ENCODE measurements at places on chromosomes 5 and 9.
A peak's percentile ranks its signal among the peaks of the same experiment; 100 is the strongest.

- no peak for DNase-seq
Measured at GRCh38 chr9:124520206-124520596, 13.0 kb upstream of the NR5A1 start.

- DNase-seq = peak; percentile 71
Measured at GRCh38 chr9:137067860-137068538, 2.4 kb downstream of the SAPCD2 start.

GRCh38 chr5:132467287-132467984, 23.1 kb downstream of the IRF1 start:
- DNase-seq = no peak

DNA sequence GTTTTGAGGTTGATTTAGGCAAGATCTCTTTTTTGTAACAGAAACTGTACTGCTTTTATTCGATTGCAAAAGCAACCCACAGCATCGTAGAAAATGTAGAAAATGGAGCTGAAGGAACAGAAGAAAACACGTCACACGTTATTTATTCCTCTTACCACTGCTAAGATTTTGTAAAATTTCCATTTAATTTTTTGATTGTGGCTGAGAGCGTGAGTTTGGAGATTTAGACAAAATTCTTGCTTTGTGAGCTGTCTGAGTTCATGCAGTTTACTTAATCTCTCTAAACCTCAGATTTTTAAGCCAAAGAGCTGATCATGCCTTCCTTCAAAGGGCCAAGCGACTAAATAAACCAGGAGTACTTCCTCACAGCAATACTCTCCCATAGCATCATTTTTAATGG, 24.8 kb downstream of the DPYSL3 start:
- DNase-seq = no peak

GRCh38 chr5:147935032-147935431, 28.7 kb upstream of the C5orf46 start:
- no peak for DNase-seq

- DNase-seq = no peak
Measured at GRCh38 chr9:131116281-131117120, 8.9 kb upstream of the NUP214 start.

DNA sequence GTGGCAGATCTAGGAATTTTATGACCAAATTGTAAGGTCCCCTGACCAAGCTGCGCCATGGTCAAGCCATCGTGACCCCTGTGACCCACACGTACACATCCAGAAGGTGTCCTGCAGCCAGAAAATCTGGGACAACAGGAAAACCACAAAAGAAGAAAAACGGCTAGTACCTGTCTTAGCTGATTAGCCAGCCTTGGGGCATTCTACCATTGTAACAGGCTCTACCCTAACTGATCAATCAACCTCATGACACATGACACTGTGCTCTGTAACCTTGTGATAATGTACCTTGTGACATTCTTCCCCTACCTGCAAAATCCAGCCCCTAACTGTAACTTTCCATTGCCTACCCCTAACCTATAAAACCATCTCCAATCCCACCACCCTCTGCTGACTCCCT, 43.6 kb downstream of the SPTLC1 start:
- no peak for DNase-seq

GRCh38 chr9:122100756-122101155, 7.6 kb upstream of the TTLL11 start:
- no peak for DNase-seq

DNA sequence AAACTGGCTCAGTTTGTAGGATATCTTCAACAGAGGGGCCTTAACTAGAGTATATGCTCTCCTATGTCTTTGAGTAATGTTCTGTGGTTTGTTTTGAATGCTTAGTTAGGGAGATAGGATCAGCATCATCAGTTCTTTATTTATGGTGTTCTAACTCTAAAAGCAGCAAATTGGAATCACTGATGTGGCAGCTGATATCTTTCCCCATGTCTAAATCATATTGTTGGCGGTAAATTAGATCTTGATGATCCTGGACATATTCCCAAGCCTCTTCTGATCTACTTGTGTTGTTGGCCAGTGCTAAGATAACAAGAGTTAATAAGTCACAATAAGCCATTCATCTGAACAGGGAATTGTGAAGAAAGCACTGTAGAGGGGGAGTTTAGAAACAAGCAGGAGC, 332.4 kb upstream of the DAB2 start:
- no peak for DNase-seq

DNA sequence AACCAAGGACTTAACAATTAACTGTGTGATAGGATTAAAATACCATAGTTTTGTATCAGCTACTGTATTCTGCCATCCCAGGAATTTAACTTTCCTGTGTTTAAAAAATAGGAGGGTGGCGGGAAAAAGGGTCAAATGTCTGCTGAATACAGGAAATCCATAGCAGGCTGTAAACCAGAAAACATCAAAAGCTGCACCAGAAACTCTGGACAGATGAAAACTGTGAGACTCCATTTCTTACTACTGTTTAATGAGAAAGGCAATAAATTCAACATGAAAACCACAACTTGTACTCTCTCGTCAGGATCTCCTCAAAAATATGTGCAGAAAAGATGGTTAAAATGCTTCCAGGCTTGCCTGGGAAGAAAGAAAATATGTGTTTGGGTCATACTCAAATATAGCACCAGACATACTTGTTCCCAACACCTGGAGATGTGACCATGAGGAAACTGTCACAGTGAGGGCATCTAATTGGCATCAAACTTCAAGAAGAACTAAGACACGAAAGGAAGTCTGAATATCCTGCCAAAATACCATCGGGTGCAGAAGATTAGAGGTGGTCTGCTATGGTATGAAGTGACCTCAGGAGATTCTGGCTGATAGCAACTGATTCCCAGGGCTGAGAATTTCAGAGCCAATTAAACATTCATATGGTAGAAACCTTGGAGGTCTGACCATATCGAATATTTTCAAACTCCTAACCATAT, 164.7 kb upstream of the TARS1 start:
- no peak for DNase-seq

- DNase-seq = no peak
Measured at GRCh38 chr5:91223886-91224285, 159.2 kb downstream of the ARRDC3 start.

- DNase-seq = no peak
Measured at GRCh38 chr5:93580927-93581445, at the start of gene NR2F1-AS1. Gene NR2F1-AS1, minus strand, starts transcription at chr5:93581219.

DNA sequence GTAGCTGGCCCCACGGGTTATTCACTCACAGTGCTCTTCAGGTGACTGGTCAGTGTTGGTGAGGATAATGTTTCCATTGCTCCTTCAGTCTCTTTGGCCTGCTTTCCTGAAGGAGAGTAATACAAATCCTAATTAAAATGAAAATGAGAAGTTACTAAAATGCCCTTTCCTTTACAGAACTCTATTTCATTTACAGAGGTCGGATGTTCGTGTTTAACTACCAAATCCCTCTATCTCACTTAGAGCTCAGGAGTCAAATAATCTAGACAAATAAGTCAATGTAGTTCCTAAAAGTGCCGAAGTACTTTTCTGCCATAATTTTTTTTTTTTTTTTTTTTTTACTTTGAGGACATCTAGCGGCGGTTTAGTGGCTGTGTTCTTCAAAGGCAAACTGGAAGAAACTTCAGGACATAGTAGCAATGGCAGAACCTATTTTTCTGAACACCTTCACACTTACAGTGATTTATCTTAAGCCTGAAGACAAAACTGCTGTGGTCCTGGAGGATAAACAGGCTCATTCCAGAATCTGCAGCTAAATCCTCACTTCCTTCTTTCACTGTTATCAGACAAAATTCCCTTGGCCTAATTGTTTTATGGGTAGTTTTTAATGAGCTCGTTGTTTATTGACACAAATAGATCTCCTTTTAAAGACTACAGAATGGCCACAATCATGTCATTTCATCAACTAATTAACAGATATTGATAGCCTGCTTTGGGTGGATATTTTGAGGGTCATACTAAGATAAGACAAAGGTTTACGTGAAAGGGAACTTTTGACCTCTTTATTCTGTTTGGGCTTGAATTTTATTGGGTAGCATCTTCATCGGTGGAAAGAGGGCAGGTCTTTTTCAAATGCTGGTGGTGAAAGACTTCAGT, 207.6 kb upstream of the DMRTA1 start:
- no peak for DNase-seq

DNA sequence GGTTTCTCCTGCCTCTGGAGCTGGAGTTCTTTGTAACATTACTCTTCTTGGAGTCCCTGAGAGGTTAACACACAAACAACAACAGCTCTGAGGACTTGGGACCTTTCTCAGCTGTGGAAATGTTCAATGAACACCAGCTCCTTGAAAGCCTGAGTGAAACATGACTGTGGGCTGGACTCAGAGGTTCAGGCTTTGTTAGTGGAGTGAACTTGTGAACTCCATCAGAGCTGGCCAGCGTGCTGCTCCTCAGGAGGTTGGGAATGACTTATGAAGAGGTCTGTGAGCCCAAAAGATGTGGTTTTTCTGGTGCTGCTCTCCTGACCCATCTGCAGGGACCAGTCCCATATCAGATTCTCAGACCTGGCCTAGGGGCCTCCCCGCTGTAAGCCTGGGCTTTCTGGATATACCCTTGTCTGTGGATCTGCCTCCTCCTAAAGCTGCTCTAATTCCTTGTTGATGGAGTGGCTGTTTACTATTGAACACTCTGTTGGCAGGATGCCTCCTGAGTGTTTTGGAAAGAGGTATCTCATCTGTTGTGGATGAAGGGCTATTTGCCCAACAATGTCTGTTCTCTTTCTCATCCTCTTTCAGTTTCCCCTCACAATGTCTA, 170.0 kb upstream of the GDNF start:
- DNase-seq = no peak

- DNase-seq = no peak
Measured at GRCh38 chr5:118258223-118258622, 730.1 kb downstream of the DTWD2 start.

DNA sequence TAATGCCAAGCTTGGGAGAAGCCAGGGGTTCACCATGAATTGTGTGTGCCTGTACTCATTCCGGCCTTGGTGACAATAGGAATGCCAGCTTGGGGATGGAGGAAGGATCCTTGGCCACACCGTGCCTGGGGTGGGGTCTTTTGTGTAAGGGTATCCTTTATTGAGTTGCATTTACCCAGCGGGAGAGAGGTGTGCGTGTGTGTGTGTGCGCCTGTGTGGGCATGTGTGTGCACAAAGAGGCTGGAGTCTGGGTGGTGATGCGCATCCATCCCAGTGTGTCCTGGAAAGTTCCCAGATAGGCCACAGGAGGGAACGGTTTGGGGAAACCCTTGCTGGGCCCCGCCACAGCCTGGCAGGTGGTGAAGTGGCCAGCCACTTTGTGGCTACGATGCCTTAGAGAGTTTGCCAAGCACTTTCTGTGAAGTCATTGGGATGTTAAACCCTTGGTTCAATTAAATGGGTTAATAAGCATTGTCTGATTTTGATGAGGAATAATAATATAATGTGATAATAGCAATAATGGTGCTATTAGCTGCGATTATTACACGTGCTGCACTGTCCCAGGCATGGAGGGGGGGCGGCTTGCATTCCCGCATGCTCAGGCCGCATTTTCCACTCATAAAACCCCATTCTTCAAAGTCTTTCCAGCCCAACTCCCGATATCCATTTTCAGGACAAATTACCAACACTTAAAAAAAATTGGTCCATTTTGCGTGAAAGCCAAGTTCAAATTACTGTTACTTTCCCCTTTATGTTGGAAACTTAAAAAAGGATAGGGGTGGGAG, 13.7 kb downstream of the PITX1 start:
- no peak for DNase-seq

DNA sequence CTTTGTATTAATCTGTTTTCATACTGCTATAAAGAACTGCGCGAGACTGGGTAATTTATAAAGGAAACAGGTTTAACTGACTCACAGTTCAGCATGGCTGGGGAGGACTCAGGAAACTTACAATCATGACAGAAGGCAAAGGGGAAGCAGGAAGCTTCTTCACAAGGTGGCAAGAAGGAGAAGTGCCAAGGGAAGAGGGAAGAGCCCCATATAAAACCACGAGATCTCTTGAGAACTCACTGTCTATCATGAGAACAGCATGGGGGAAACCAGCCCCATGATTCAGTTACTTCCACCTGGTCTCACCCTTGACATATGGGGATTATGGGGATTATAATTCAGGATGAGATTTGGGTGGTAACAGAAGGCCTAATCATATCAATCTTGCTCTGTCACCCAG, 60.9 kb upstream of the CHD1 start:
- no peak for DNase-seq
